ENCODE measurements at places on chromosomes 7 and 10.

DNA sequence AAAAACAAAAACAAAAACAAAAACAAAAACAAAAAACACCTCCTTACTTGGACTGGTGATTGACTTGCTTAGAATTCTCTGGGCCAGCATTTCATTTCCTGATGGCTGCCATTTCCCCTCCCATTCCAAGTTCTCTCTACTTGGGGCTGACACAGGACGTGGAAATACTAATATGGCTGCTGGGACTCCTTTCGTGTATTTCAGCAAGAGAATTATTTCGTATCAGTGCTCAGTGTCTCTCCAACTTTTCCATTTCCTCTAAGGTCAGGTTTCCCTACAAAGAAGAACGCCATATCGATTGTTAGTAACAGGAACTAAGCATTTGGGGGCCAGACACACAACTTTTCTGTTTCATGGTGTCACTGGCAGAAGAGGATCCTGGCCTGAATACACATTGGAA lies 22.5 kb upstream of the VAX1 start:
- no peak for DNase-seq

DNA sequence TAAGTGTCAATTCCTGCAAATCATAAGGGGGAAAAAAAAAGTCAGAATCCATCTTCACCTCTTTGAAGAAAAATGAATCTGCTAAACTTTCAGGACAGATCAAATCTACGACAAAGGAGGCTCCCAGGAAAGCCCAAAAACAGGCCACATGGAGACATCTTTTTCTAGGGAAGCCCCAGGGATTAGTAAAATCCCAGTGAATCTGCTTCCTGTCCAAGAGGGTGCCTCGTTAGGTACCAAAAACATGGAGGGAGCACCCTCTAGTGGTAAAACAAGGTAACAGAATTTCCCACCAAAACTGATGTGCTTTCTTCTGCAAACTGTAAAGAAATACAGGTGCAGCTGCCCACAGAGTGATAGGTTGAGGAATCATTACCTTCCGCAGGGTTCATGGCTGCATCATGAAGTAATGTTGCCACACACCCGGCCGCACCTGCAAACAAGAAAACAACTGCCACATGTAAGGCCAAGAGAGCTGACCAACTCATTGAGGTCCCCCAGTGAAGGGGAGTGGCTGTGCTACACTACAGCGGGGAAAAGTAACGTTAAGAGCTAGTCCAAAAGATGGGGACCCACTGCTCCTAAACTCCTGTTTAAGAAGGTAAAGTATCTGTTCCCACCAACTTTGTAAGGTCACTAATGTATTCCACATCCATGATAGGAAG lies 7.9 kb downstream of the SLC25A28 start:
- no peak for DNase-seq

DNA sequence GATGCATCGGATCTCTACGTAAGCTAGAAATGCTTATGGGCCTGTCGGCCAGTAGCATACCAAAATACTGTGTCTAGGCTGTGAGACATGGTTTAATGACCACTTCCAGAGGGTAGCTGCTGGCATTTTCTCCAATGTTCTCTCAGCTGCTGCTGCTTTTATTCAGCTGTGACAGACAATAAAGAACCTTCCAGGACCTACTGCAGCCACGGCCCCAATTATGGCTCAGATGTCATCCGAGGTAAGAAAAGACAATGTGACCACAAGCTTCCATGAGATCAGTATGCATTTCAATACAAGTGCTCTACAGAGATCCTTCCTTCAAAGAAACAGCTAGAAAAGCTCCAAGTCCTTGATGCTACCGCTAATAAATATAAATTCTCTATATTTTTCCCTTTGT lies 256.2 kb downstream of the SDHAF3 start:
- no peak for DNase-seq

- DNase-seq, result no peak
These were observed 28.2 kb downstream of the SGPL1 start for GRCh38 chr10:70843776-70844489.

DNA sequence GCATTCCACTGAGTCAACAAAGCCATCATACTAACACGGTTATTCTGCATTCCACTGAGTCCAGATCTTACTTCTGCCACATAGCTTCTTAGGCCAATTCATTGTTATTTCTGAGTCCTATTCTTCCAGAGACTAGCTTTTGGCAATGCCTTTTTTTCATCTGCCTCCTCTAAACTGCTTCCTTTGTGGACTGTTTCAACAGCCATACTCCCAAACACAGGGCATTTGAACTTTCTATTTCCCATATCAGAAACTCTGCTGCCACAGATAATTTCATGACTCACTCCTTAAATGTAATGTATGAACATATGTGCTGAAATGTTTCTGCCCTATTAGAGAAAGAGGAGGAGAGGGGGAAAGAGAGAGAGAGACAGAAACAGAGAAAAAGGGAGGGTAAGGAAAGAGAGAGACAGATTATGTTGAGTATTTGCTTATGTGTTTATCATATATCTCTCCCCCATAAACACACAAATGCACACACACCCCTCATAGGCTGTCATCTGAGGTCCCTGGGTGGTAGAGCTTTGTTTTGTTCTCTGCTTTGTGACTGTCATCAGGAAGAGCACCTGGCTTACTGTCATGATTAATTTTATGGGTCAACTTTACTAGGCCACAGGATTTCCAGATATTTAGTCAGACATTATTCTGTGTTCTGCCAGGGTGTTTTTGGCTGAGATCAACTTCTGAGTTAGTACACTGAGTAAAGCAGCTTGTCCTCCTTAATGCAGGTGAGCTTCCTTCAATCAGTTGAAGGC lies 308.0 kb upstream of the KCND2 start:
- no peak for DNase-seq

GRCh38 chr7:122919643-122920181 lies 33.5 kb upstream of the CADPS2 start:
- no peak for DNase-seq

- DNase-seq, result peak; percentile 60
These were observed 10.6 kb downstream of the GPR146 start for GRCh38 chr7:1054861-1055450.

DNA sequence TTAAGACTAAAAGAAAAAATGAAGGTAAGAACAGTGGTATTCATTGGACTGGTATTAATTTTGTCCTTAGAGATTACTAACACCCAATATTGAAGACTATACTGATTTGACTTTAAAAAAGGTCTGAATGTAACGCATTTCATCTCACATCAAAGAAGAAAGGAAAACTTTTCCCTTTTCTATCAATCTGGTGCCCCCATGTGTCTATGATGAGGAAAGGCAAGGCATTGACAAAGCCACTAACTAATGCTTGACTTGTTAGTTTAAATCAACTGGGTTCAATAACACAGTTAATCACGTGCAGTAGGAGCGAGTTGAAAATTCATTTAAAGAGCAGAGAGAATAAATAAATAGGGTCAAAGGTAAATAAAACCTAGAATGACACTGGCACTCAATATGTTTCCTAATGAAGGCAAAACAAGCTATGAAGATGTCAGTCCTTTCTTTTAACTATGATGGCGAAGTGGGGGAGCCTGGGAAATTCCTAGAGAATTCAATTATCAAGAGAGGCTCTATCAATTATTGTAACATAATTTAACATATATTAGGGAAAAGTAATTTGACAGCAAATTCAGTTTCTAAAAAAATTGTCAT lies 180.9 kb downstream of the ANK3 start:
- DNase-seq, result no peak

DNA sequence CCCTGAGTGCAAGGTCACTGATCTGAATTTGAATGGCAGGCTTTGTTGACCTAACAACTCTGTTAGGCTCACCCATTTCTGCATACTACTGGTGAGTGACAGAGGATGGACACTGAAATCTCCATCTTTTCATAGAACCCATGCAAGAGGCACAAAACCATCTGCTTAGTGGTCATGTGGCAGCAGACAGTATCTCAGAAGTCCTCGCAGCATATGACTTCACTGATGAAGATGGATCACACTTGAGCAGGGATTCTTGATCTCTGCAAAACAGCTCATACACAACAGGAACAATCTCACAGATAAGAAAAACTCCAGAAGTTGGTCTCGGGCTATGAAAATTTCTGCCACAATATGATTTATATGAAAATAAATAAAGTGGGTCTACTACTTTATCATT lies 487.9 kb downstream of the KCNMA1 start:
- no peak for DNase-seq

DNA sequence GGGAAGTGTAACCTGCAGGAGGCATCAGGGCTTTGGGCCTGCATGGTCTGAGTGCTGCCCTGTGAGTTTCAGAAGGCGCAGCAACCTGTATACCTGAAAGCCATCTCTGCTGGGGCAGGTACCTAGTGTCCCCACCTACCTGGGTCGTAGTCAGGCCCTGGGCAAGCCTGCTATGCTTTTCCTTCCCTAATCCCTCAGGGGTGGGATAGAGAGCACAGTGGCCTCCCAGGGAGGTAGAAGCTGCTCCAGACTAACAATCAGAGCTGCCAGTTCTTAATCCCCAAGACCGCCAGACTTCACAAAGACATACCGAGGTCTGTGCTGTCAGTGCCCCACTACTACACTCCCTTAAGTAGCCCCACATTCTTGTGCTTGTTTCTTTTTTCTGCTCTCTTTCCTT lies 52.0 kb downstream of the PTEN start:
- no peak for DNase-seq

- DNase-seq, result no peak
These were observed 167.2 kb downstream of the NPSR1 start for GRCh38 chr7:34825221-34825620.

GRCh38 chr7:111011520-111011919 lies 79.4 kb upstream of the LRRN3 start:
- no peak for DNase-seq

DNA sequence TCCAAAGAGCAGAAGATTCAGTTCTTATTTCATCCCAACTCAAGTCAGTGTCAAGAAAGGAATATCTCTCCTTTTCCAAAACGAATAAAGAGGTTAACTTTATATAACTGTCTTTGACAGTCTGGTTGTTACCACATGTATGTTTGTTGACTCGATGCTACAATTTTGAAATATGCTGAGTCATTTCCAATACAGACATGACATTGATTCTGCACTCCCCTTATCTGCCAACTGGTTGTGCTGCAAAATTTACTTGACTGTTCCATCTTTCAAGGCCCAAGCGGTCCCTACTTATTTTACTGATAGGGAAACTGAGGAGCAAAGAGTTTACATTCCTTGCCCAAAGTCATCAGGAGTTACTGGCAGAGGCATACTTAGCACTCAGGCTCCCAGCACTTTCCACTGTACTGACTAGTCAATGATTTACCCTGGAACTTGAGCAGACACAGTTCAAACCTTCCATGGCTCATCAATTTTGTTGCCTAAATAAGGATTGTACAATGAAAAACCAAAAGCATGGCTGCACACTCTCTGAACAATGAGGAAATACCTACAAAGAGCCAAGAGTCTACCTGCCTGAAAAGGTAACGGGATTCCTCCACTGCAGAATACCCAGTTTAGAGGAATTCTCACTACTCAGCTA lies 52.8 kb downstream of the ABLIM1 start:
- DNase-seq, result no peak

GRCh38 chr10:2121929-2122328 lies 384.6 kb upstream of the ADARB2 start:
- no peak for DNase-seq

- no peak for DNase-seq
These were observed 149.9 kb upstream of the ITGB1 start for GRCh38 chr10:33107953-33108352.

DNA sequence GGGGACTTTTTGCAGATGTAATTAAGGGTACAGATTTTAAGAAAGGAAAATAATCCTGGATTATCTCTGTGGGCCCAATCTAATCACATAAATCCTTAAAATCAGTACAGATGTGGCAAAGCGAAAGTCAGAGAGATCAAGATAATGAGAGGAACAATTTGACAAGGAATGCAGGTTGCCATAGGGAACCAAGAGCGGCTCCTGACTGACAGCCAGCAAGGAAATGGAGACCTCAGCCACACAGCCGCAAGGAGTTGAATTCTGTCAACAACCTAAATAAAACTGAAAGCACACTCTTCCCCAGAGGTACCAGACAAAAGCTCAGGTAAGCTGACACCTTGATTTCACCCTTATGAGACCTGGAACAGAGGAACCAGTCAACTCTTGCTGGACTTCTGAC lies 3.4 kb upstream of the PNPLA8 start:
- no peak for DNase-seq

DNA sequence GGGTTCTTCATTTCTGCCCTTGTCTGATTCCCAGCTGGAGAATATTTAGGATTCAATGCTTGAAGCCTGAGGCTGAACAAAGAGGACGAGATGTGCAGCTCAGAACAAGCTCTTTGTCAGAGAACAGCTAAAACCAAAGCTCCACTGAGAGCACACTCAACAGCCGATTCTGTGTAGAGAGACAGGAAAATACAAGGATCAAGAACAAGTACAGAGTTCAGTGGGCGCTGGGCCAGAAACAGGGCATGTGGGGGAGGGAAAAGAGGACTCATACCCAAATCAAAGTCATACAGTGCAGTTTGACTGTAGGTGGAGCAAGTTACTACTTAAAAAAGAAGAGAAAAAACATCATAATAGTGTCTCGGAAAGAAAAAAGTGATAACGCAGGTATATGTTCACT lies at the start of gene AGMO:
Gene AGMO, minus strand, starts transcription at position 181 of the 400 bp plus-strand sequence.
- no peak for DNase-seq

GRCh38 chr7:41974870-41975557 lies 262.0 kb downstream of the GLI3 start:
- DNase-seq, result no peak

GRCh38 chr10:121368347-121369025 lies 229.8 kb downstream of the FGFR2 start:
- no peak for DNase-seq

- DNase-seq, result no peak
These were observed 387.2 kb downstream of the PARD3 start for GRCh38 chr10:34427911-34428216.

Measured in stimulated activated CD4-positive, alpha-beta T cell treated with anti-CD3 and anti-CD28 coated beads, Interleukin-2, amount 100 ng/mL, for 24 hours (primary cell).